ENCODE measurements at places on chromosomes 12 and 14.

DNA sequence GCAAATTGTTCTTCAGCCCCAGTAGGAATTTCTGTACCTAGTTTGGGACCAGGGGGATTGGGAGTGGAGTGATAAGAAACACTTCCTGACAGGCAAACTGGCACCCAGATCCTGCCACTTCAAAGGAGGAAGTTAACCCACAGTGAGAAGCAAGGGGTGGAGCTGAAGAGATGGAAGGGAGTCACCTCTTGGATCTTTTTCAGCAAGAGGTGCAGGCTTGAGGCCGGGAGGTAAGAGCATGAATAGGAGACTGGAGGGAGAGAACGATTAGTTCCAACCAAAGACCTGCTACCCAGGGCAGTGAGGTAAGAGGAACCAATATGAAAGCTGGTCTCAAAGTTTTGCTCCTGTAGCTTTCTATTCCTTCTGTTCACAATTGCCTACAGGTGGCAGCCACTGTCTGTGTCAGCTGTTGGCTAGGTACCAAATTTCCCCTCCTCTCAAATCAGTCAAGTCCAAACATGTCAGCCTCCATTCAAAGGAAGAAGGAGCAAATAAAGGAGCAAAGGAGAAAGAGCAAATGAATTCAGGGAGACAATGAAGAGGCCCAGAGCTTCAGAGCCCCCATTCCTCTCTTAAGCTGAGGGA lies 14.9 kb upstream of the TAC3 start:
- DNase-seq: peak; percentile 54

GRCh38 chr14:105413544-105413886 lies 6.1 kb upstream of the MTA1 start:
- DNase-seq: no peak

GRCh38 chr14:24673534-24674203 lies 39.7 kb upstream of the GZMB start:
- no peak for DNase-seq

DNA sequence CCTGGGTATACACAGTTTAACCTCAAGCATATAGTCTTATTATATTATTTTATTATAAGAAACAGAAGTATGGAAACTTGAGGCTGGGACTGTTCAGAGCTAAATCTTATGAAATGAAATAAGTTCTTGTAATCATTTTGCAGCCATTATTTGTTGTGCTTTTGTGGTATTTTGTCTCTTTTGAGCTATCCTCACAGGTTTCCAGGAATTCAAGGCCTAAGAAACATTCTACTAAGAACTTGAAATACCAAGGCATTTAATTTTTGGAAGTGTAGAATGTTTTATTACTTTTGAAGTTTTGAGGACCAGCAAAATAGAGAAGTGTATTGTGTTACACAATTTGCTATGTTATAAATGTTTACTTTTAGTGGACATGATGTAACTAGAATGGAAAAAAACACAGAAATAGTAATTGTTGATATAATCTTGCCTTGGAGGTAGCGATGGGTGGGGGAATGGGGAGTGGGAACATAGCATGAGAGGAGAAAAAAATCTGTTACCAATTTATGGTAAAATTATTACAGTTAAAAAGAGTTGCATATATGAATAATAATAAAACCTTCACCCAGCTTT lies 81.7 kb downstream of the CRADD start:
- DNase-seq: no peak

DNA sequence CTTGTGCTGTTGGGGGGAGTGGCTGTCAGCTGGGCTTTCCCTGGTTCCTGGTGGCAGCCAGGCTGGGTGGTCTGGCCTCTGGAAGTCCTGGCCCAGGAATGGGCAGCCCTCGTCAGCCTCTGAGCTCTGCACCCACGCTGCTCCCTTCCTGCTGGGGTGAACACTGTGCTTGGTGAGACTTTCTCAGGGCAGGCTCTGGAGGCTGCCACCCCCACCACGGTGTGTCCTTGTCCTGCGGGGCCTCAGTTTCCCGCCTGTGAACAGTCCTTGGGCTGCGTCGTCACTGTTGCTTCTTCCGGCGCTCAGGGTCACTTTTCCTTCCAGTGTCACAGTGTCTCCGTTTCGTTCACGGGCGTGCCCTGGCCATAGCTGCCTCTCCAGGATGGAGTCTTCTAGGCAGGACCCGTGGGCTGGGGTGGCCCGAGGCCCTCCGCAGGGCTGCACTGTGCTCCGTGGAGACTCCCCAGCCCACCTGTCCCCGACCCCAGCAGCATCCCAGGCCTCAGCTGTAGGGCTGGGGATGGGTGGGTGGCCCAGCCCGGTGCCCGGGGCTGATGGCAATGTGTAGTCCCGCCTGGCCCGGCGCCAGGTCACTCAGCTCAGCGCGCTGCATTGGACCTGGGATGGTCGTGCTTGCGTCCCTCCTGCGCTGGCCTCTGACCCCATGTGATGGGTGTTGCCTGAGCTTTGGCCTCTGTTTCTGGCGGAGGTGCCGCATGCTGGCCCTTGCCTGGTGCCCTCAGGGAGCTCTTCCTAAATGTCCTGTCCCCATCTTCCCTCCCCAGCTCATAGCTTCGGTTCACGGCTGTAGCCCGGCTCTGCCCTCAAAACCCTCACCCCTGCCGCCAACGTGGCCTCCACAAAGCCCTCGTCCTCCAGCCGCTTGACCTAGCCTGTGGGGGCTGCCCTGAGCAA lies 6.8 kb downstream of the KIF26A start:
- no peak for DNase-seq

- DNase-seq: no peak
These were observed 10.4 kb downstream of the CALM1 start for GRCh38 chr14:90407230-90407629.

DNA sequence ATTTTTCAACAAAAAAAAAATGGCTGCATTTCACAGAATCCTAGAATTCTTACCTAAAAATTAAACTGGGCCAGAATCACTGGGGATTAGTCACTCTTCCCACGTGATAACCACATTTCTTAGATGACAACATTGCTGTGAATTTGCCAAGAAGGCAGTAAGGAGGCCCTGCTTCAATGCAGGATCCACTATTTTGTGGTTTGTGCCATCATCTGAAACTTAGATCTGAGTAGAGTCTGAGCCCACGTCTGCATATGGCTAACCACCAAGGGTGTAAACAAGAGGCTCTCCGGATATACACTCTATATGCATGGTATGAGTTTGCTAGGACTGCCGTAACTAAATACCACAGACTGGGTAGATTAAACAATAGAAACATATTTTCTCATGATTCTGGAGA lies 24.4 kb upstream of the TBX5 start:
- DNase-seq: no peak

GRCh38 chr14:55458800-55459515 lies 18.5 kb upstream of the TBPL2 start:
- peak; percentile 28 for DNase-seq

GRCh38 chr14:65790172-65790815 lies 377.8 kb downstream of the FUT8 start:
- no peak for DNase-seq

DNA sequence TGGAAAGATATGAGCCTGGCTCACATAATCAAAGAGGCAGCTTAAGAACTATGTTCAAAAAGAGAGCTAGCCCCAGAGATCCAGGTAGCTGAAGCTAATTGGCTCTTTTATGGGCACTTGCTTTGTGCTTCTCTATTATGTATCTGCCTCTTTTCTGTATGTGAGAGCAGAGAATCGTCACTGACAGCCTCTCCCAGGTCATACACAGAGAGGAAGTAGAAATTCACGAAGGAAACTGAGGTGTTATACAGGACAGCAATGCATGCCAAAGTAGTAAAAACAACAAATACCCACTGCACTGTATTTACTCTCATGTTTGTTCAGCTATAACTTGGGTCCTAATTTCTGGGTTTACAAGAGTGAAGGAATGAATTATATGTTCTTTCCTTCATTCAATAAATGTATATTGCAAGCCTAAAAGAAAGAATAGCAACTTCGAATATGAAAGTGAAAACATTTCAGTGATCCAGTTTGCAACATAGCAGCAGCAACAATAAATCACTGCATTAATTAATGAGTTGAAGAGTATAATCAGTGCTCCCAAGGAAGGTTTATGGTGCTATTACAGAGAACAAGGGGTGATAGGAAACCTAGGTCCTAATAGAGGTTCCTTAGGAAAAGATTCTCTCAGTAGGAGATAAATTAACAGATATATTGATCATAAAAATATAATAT lies 47.1 kb upstream of the ATXN7L3B start:
- no peak for DNase-seq

DNA sequence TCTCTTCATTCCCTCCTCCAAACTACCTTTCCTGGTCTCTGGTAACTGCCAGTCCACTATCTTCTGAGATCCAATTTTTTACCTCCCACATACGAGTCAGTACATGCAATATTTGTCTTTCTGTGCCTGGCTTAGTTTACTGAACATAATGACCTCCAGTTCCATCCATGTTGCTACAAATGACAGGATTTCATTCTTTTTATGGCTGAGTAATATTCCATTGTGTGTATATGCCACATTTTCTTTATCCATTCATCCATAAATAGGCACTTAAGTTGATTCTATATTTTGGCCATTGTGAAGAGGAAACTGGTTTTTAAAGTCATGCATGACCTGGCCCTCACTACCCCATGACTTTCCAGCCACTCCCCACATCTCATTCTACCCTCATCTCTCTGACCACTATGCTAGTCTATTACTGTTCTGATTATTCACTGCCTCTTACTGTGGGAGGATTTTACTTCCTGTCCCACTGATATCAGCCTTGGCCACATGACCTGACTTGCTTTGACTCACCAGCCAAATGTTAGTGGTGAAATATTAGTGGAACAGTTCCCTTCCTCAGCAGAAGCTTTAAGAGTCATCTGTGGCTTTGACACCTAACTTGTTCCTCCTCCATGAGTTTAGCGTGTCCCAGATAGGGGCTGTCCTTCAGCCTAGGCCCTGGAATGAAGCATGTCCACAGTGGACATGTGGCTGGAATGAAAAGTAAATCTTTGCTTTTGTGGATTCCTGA lies 52.2 kb downstream of the GOLGA5 start:
- DNase-seq: peak; percentile 12

GRCh38 chr14:75711105-75711795 lies 50.2 kb downstream of the TTLL5 start:
- DNase-seq: peak; percentile 74

GRCh38 chr12:116441292-116441691 lies 117.9 kb upstream of the MAP1LC3B2 start:
- DNase-seq: no peak

GRCh38 chr12:102009796-102010195 lies 52.0 kb downstream of the WASHC3 start:
- no peak for DNase-seq

GRCh38 chr12:124365726-124366430 lies 71.0 kb downstream of the RFLNA start:
- no peak for DNase-seq

- DNase-seq: no peak
These were observed 64.9 kb upstream of the LMNTD1 start for GRCh38 chr12:25617991-25618390.

DNA sequence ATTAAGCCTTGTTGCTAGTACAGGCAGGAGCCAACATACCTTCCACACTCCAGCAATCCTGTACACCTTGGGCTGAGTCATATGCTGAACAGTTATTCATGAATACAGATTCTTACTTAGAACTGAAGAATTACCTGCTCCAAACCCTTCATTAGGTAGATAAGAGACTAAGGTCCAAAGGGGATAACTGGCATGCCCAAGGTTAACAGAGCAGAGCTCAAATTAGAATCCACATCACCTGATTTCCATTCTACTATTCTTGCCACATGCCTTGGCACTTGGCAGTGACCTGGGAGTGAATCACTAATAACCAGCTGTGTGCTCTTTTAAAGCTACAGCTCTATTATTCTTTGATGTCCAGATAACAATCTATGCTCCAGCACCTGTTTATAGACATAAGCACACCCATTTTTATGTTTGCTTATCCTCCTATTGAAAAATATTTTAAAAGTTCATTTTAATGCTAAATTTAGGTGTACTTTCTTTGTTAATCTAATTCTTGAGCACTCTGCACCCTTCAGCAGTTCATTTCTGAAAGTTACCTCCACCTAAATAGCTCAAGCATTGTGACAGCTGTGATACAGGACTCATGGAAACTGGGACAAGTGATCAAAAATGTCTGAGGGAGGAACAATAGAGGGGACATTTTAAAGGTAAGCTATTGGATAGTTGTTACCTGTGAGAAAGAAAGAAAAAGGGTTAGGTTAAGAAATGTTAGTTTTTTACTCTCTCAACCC lies 19.4 kb downstream of the LPCAT3 start:
- no peak for DNase-seq

DNA sequence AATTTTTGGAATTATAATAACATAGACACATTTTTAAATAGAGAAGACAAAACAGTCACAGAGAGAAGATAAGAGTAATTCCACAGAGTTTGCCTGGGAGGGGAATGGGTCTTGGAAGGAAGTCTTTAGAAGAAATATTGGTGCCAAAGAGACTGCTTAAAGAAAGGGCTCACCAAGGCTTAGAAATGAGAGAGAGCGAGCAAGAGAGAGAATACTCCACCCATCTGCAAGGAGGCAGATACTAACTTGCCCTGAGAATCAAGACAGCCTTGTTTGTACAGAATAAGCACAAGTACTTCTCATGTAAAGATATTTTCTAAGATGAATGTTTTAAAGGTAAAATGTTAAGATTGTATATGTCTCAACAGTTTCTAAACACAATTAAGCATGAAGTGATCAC lies 165.5 kb downstream of the SLC38A4 start:
- DNase-seq: no peak

- no peak for DNase-seq
These were observed 101.2 kb upstream of the EIF5 start for GRCh38 chr14:103232831-103233319.

DNA sequence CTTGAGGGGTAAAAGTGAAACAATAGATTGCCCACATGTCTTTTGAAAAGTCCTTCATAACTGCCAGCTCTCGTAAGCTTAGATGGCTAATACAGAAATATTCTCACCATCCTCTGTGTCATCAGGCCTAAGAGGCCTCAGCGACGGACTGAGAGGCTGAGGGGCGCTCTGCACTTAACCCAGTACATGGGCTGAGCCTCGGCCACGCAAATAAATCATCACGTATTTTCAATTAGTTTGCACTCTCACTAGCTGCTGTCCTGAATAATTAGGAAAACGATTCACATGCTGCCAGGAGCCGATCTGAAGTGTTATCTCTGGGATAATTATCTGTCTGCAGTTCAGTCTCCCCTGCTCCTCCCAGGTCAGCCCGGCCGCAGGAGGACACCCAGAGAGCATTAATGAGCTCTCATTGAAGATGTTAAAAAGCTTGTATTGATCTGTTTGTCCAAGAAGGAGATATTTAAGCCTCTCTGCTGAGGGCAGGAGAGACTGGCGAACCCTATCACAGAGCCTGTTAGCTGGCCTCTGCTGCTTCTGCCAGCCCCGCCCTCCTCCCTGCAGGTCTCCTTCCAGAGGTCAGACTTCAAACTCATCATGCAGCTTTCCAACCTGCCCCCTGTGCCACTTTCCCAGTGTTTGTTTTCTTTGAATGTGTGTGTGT lies 1051.3 kb downstream of the VRK1 start:
- DNase-seq: no peak

DNA sequence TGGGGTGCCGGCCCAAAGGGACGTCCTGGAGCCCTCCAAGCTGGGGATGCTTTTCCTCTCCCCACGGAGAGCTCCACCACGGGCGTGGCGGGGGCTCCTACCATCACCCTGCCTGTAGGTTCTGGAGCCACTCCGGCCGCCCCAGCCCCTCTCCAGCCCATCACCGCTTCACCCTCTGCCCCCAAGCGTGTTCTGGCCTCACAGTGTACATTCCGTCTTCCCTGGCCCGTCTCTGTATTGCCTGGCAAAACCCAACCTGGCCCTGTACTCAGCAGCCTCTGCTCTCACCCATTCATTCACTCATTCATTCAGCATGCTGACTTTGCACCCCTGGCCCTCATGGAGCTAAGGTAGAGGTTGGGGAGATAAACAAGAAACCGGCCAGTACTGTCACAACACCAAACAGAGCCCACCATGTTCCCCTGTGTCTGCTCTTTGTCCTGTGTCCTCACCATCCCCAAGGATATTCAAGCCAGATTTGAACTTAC lies 20.3 kb downstream of the SLC25A29 start:
- DNase-seq: no peak
